ENCODE measurements at places on chromosomes 5 and 9.

- DNase-seq, result no peak
Observed at GRCh38 chr9:101652601-101653175, 57.9 kb upstream of the PPP3R2 start.

- DNase-seq, result no peak
Observed at GRCh38 chr9:138104251-138105122, 226.9 kb downstream of the CACNA1B start.

DNA sequence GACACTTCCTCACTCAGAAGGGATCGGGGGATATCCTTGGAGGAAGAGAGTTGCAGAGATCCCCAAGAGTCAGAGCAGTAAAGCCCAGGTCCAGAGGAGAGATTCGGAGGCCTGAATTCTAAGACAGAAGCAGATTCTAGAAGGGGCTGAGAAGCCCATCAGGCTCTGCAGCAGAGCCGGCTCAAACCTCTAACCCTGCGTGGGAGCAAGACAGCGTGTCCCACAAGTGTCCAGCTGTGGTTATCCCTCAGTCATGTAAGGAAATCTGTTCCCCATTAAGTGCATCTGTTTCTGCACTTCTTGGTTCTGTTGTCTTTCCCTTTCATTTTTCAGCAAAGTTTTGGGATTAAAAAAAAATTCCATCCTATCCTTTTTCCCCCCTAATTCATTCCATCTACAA, 4.8 kb upstream of the DIAPH1 start:
- DNase-seq, result no peak

GRCh38 chr9:98971168-98971914, 27.6 kb downstream of the COL15A1 start:
- no peak for DNase-seq

DNA sequence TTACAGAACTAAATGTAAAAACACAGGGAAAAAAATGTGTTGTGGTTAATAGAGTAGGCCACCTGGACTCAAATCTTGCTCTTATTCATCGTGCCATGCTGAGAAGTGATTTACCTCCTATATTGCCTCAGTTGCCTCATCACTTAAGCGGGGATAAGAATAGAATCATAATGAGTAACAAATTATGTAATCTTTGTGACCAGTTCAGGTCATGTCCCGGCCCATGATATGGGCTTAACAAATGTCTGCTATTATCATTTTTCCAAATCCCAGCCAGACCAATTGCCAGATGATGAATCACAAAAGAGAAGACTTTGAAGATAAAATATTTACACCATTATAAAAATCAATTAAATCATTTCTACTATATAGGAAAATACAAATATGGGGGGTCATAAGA, 89.8 kb downstream of the CDH6 start:
- no peak for DNase-seq
